ENCODE measurements at places on chromosomes 3 and 15.

DNA sequence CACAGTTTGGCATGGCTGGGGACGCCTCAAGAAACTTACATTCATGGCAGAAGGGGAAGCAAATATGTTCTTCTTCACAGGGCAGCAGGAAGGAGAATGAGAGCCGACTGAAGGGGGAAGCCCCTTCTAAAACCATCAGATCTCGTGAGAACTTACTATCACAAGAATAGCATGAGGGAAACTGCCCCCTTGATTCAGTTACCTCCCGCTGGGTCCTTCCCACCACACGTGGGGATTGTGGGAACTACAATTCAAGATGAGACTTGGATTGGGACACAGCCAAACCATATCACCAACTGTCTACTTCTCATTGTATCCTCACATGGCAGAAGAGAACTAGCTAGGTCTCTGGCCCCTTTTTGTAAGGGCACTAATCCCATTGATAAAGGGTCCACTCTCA, 30.5 kb downstream of the CCDC32 start:
- DNase-seq: no peak

GRCh38 chr15:41713047-41713446, 52.8 kb downstream of the MGA start:
- no peak for DNase-seq

GRCh38 chr15:96125721-96126415, 204.6 kb upstream of the NR2F2 start:
- DNase-seq: no peak

GRCh38 chr3:37814547-37814946, 47.1 kb upstream of the CTDSPL start:
- DNase-seq: no peak

- DNase-seq: no peak
Measured at GRCh38 chr3:23071296-23071695, 131.8 kb upstream of the UBE2E2 start.
